ENCODE measurements at places on chromosomes 2 and 18. TPM values are rescaled to one million over a fixed set of nuclear protein-coding genes. Genes with fewer than 3 reads are reported as not detected.

SLC4A3 gene
- not detected for total RNA-seq

CPLX4 gene
- not detected for total RNA-seq

PFN4 gene
- total RNA-seq = 1.2 TPM

BOLL gene
- total RNA-seq = not detected

Measured in natural killer cell treated with Interleukin-12 subunit alpha and Interleukin-12 subunit beta and Interleukin-15 and Interleukin-18, amount 100 ng/mL, for 72 hours (primary cell).